ENCODE measurements at places on chromosomes 3 and 15.

DNA sequence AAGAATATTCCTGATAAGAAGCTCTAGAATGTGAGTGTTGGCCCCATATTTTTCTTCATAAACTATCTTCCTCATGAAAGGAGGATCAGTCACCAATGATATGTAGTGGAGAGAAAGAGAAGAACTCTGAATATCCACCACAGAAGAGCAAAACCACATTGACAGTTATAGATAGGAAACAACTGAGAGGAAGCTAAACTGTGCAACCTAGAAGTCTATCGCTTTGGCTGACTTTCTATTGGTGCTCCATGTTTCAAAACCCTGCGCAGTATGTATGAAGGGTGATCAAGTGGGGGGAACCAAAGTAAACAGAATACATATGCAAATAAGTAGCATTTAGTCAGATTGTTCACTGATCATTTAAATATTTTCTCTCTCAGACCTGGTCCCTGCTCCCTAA, 41.0 kb upstream of the ZNF280D start:
- DNase-seq = peak; percentile 84

GRCh38 chr3:39103791-39104552, 3.5 kb downstream of the GORASP1 start:
- DNase-seq = no peak

DNA sequence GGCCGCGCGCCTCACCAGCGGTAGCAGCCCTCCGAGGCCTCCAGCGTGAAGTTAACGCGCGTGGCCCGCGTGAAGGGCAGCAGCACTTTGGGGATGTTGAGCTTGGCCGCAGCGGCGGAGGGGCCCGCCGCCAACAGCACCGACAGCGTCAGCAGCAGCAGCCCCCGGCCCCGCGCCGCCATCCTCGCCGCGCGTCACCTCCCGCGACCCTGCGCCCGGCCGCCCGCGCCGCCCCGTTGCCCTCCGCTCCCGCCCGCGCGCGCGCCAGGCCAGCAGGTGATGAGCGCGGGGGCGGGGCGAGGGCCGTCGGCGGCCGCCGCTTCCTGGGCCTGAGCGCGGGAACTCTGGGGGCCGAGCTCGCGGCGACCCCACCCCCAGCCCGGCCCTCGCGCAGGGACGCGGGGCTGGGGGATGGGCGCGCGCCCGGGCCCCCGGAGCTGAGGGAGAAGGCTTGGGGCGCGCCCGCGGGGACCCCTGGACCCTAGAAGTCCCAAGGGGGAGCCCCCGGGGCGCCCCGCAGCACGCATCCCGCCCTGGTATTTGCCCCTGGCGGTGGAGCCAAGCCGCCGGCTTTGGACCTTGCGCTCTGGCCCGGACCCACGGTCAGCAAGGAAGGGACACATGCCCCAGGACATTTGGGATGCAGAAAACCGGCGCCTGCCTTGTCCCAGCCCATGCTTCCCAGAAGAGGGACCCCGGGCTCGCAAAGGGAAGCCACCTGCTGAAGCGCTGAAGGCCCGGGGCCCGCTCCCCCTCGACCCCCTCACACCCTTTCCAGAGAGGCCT, at the start of gene NUP210:
Gene NUP210, minus strand, starts transcription at position 278 of the 786 bp plus-strand sequence. Its CDS starts 96 bp downstream, at position 182.
- no peak for DNase-seq

GRCh38 chr15:34109797-34110663, 8.1 kb downstream of the PGBD4 start:
- peak; percentile 73 for DNase-seq

- DNase-seq = no peak
Observed at GRCh38 chr3:9231471-9231870, 18.0 kb downstream of the SRGAP3 start.

- DNase-seq = no peak
Observed at GRCh38 chr15:87816016-87816415, 440.5 kb downstream of the NTRK3 start.

DNA sequence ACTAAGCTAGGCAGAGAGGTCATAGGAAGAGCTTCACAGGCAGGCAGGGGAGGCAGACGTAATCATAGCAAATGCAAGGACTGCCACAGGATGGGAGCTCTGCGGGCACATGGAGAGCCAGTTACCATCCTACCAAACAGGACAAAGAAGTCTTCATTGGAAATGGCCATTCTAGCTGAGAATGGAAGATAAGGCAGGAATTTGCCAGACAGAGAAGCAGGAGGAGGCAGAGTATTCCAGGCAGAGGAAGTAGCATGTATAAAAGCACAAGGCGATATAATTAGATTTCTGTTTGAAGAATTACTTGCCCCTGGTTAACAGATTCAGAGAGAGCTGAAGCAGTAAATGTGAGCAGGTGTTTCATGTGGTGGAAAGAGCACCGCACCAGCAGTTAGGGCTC, 3.5 kb upstream of the SEMA5B start:
- DNase-seq = no peak

- peak; percentile 26 for DNase-seq
Observed at GRCh38 chr3:148643389-148643840, 54.3 kb upstream of the AGTR1 start.

GRCh38 chr15:66879531-66880368, 177.7 kb downstream of the SMAD6 start:
- DNase-seq = no peak

DNA sequence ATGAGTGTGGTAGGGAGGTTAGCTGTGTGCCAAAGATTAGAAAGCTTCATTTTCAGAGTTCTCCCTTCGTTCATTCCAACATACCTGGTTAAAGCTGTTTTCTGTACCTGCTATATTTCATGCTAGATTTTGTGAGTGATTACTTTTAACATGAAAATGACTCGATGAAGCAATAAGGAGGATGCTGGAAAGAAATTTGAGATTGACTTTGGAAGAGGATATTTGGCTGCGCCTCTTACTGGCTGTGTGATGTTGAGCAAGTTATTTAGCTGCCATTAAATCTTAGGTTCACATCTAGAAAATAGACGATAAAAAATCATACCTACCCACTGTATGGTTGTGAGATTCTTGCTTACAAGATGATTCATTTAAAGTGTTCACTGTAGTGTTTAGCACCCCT, 288.7 kb downstream of the ZIC4 start:
- no peak for DNase-seq

DNA sequence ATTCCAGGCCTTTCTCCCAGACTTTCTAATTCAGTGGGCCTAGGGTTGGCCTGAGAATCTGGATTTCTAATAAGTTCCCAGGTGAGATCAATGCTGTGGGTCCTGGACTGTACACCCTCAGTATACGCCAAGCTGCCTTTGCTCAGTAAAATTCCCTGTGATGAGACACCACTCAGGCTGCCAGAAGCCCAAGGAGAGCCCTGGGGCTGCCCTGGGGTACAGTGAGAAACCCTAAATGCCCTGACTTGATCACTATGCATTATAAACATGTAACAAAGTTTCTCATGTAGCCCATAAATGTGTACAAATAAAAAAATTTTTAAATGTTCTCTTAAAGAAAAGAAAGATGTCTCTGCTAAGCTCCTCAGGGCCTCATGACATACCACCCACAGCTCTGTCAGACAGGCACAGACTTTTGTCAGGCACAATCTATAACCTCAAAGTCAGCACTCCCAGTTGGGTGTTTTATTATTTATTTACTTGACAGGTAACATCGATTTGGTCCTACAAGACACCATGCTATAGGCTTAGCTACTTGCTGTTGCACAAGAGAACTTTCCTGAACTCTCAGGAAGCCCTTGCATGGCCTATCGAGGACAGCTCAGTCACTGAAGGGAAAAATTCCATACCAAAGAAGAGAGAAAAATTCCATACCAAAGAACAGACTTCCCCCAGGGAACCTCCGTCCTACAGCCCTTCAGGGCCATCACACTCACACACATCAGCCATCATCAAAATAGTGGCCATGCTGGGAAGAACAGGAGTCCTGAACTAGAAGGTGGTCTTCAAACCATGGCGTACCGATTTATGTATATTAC, 22.7 kb downstream of the LARP6 start:
- no peak for DNase-seq

- DNase-seq = peak; percentile 93
Observed at GRCh38 chr3:44712455-44713075, at the start of gene ZNF502. TSS of gene ZNF502 (plus strand) at chr3:44712660. CDS start at chr3:44720262, 7,602 bp downstream.

DNA sequence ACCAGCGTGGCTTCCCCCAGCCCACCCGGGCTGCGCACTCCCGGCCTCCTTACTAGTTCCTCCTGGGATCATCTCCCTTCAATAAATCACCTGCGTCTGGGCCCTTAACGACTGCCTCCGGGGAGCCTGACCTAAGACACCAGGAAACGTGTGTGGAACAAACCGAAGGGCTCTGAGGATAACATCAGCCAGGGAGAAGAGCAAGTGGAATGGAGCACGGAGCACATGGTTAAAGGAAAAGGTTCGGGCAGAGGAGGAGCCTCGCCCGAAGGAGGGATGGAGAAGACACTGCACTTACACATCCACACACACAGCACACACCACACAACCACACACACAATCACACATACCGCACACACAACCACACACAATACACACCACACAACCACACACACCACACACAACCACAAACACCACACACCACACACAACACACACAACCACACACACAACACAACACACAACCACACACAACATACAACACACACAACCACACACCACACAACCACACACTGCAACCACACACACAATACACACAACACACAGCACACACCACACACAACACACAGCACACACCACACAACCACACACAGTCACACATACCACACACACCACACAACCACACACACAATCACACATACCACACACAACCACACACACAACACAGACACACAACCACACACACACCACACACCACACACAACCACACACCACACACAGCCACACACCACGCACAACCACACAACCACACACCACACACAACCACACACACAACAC, 24.7 kb downstream of the CPN2 start:
- no peak for DNase-seq

- no peak for DNase-seq
Observed at GRCh38 chr15:66897971-66898370, 167.4 kb upstream of the SMAD3 start.

GRCh38 chr15:71785996-71786395, 24.4 kb upstream of the NR2E3 start:
- no peak for DNase-seq

DNA sequence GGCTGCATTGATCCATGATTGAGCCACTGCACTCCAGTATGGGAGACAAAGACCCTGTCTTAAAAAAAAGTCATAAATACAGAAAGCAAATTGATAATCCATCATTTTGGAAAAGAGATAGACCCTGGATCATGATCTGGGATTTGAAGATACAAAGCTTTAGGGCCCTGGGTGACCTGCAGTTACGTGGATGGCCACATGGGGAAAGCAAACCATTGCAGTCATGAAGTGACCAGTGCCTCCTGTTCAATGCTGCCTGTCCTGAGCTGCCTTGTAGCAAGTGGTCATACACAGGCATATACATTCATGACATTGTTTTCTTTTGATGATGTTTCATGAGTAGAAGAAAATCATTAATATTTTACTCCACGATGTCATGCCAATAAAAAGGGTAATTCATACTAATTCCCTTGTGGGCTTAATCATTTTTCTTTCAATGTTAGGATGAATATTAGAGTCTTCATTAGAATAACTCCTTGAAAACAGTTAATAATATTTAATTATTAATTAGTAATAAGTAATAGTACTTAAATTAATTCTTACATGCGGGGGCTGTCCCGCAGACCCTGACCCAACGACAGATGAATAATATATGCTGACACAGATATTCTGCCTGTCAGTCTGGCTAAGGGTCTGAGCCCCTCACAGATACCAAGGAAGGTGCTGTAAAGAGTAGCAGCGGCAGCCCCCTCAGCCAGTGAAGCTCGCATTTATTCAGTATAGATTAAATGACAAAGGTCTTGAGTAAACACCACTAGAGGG, 109.0 kb upstream of the UNC13C start:
- DNase-seq = peak; percentile 61

GRCh38 chr3:121165397-121165837, 257.4 kb downstream of the STXBP5L start:
- no peak for DNase-seq

DNA sequence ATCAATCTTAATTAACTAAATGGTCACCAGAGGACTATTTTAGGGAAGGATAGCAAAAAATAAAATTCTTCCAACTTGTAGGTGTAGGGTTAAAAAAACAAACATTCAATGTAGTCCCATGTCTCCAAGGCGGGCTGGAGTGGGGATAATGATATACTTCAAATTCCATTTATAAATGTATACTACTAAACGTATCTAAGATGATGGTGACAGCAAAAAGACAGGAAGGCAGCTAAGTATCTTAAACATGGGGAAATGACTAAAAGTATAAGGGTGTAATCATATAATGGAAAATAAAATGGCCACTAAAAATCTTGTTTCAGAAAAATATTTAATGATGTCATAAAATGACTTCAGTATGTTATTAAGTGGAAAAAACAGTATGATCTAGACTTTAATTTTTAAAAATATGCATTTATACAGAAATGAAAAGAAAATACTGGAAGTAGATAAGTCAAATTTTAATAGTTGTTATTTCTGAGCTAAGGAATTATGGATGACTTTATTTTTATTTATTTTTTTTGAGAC, 181.7 kb downstream of the SUCLG2 start:
- DNase-seq = no peak

GRCh38 chr3:151896246-151897012, 23.0 kb downstream of the SUCNR1 start:
- no peak for DNase-seq

GRCh38 chr3:45870099-45870498, 16.2 kb upstream of the CCR9 start:
- no peak for DNase-seq

DNA sequence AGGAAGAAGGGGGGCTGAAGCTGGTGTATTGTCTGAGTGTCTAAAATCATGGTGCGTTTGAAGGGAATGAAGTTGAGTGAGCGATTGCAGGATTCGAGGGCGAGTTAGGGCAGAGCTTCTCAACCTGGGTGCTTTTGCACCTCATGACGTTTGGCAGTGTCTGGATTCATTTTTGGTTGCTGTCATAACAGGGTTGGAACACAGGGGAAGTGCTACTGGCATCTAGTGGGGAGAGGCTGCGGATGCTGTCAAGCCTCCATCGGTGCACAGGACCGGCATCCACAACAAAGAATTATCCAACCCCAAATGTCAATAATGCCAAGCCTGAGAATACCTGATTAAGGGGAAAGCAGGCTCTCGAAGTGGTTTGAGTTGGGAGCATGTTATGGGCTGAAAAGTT, 120.0 kb downstream of the SLCO3A1 start:
- DNase-seq = no peak

DNA sequence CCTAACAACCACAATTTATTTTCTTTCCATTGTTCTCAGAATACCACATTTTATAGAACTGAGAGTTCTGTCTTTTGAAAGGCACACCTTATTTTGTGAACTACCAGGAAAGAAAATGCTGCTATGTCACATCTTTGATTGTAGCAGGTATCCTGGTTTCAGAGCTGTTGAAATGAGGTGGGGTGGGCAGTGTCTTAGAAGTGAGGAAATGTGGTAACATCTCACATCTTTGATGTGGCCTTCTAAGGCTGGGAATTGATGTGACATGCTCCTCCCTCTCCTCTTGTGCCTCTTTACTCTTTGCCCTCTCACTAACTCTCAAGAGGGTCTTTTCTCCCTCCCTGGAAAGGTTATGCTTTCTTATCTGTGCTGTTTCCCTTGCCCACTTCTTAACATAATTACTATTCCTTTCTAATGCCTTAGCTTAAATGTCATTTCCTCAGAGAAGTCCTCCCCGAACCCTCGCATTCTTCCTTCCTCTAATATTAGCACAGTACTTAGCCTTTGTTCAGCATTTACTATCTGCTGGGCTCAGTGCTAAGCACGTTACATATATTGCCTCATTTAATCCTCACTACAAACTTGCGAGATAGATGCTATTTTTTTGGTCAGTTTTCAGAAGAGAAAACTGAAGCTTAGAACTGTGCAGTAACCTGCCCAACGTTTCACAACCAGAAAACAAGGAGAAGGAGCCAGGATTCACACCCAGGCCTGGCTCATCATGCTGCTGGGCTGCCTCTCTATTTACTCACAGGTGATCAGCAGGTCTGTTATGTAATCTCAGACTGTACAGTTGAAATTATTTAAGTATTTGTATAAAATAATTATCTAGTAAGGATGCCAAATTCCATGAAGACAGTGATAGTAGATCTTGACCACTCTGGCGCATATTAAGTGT, 24.0 kb upstream of the SPTSSB start:
- no peak for DNase-seq

All from OCI-M1 (cell line).